ENCODE measurements at places on chromosomes 5 and 9.
A peak's percentile ranks its signal among the peaks of the same experiment; 100 is the strongest.

GRCh38 chr5:59036274-59036961, 453.5 kb downstream of the RAB3C start:
- DNase-seq = peak; percentile 82

DNA sequence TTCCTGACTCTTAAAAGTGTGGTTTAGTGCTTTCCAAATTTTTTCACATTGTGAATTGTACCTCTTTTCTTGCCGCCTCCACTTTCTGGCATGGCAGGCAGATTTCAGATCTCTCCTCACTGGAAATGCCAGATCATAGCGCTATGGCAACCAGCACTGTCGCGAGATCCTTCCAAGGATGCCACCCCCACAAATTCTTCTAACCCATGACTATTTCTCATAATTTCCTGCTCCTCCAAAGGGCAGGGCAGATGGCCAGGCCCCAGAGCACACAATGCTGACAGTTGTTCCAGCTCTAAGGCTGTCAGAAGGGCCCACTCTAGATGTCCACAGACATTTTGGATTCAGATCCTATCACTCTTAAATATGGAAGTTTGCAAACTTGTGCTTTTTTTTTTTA, 446.2 kb upstream of the RIOK2 start:
- no peak for DNase-seq

DNA sequence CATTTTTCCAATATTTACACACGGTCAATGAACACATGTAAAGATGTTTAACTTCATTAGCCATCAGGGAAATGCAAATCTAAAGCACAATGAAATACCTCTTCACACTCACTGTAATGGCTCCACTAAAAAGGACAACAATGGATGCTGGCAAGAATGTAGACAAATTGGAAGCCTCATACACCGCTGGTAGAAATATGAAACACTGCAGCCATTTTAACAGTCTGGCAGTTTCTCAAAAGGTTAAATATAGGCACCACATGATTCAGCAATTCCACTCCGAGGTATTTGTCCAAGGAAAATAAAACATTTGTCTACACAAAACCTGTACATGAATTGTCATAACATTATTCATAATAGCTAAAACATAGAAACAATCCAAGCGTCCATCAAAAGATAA, 20.0 kb downstream of the RNF145 start:
- DNase-seq = no peak

GRCh38 chr5:104611135-104611767, 1048.7 kb upstream of the NUDT12 start:
- DNase-seq = no peak

DNA sequence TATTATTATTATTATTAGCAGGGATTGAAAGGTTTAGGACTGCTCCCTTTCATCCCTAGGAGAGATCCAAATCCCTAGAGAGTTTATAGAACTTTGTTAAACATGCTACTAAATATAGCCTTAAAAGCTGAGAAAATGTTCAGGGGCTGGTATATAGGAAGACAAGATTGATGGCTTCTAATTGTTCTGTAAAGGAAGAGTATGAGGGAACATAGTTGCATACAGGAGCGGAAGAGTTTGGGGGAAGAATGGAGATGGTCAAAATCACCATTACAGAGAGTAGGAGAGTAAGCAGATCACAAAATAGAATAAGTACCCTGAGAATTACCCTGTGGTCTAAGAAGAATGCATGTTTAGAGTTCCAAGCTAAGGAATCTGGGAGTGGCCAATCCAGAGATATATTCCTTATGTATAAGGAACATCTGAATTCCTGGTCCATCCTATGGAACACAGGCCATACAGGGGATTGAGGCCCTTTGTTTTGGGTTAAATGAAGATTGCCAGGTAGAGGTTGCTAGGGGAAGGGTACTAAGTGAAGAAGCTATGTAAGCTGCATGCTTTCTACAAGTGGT, 158.0 kb upstream of the APC start:
- no peak for DNase-seq

GRCh38 chr5:175743676-175744210, 85.9 kb downstream of the HRH2 start:
- DNase-seq = no peak

GRCh38 chr9:5873439-5873838, 17.2 kb upstream of the MLANA start:
- no peak for DNase-seq

DNA sequence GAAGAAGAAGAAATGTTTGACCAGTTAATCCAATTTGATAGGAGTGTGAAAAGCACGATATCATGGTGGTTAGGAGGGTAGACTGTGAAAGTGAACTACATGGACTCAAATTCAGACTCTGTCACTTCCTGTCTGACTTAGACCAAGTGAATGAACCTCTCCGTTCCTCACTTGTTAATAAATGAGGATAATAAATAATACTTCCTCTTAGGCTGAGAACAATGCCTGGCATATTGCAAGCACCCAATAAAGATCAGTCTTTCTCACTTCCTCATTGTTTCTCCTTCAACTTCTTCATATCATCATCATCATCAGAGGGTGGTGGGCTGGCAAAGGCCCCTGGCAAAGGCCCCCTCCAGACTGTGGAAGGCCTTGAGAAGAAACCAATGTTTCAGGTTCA, 148.7 kb downstream of the CDK5RAP2 start:
- no peak for DNase-seq

Measured in SW 1271 (cell line).